ENCODE measurements at places on chromosomes 3 and 15.

GRCh38 chr15:79932447-79932846, 35.6 kb upstream of the MTHFS start:
- no peak for DNase-seq

DNA sequence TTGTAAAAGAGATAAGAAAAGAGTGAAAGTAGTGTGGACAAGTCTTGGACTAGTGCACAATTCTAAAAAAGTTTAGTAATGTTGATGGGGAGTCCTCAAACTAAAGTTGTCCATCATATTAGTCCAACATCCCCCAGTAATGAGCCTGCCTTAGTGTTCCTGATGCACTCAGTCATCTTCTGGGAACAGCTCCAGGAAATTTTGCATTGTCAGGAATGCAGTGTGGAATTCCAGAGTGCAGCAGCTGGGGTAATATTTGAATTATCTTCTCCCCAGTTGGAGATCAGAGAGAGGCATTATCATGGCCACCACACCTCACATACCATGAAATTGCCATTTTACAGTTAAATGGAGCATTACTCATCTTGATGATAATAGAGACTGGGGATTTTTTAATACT, 528.8 kb upstream of the NAALADL2 start:
- no peak for DNase-seq

- no peak for DNase-seq
Observed at GRCh38 chr3:23406601-23407000, 203.5 kb downstream of the UBE2E2 start.

DNA sequence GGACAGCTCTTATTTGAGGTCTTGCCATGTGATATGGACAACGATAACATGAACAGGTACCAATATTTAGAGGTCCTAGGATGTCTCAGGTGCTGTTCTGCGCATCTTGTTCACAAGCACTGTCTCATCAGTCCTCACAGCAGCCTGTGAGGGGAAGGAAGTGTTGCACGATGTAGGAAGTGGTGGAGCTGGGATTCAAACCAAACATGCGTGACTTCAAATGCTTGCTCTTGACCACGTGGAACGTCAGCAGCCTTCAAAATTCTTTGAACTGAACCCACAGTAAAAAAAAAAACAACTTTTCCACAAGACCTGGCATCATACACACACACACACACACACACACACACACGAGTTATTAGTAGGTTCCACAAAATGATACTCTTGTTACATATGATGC, 153.4 kb upstream of the SMAD3 start:
- peak; percentile 43 for DNase-seq

GRCh38 chr3:180306691-180307090, 270.0 kb upstream of the PEX5L start:
- no peak for DNase-seq

GRCh38 chr15:64774037-64774628, 1.3 kb downstream of the RBPMS2 start:
- DNase-seq, result no peak

GRCh38 chr3:115766587-115767482, 143.5 kb downstream of the GAP43 start:
- DNase-seq, result no peak

DNA sequence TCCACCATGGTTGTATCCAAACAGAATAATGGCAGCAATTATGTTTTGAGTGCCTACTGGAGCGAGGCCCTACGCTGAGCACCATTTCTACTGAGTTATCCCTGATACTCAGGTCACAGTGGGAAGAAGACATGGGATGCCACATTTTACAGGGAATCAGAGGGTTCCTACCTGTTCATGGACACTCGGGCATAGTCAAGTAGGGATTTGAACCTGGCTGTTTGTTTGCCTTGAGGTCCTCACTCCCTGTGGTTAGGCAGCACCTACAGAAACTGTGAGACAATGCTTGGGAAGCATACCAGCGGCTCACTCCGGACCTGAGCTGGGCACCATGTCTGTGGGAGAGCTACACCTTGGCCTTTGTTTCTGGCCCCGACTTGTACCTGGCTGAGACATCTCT, 390.4 kb downstream of the LRTM1 start:
- no peak for DNase-seq

- no peak for DNase-seq
Observed at GRCh38 chr3:125103406-125103805, 47.6 kb upstream of the HEG1 start.

GRCh38 chr3:47443611-47443995, 32.1 kb downstream of the SCAP start:
- no peak for DNase-seq

DNA sequence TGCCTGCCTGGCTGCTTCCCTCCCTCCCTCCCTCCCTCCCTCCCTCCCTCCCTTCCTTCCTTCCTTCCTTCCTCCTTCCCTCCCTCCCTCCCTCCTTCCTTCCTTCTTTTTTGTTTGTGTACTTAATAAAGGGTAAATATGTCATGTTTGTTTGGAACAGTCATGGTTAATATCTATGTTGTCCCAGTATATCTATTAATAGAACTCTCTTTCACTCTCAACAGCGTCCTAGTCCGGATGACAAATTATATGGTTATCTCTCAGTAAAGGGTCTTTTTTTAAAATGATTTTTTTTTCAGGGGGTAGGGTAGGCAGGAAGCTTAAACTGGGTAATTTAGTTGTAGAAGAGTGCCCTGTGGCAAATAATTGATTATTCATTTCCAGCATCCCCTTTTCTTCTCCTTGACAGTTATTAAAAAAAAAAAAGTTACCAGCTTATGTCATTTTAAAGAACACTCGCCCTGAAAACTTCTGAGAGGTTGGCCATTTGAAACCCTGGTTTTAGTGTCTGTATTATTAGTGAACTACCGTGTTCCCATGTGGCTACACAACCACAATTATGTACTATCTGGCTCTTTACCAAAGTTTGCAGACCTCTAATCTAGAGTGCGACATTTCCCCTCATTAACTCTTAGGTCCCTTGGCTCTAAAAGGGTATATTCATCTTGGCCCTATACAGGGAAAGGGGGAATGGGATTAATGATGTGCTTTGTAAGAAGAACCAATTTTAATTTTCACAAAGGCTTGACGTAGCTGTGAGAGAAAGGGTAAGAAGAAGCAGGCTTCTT, 13.7 kb downstream of the TAGLN3 start:
- no peak for DNase-seq

DNA sequence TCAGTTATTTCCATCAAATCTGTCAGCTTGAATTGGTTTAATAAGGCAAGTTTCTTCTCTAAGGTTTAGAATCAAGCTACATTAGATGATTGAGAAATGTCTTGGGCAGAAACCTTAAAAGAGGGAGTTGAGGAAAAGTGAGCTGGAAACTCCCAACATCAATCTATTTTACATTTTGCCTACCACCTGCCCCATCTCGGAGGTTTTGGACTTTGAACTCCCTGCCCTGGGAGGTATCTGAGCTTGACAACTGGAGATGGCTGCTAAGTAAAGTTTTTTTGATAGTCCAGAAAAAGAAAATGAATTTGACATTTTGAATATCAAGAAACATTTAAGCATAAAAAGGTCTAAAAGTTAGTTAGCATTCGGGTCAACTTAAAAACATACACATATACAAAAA, 234.2 kb downstream of the NFKBIZ start:
- DNase-seq, result no peak

DNA sequence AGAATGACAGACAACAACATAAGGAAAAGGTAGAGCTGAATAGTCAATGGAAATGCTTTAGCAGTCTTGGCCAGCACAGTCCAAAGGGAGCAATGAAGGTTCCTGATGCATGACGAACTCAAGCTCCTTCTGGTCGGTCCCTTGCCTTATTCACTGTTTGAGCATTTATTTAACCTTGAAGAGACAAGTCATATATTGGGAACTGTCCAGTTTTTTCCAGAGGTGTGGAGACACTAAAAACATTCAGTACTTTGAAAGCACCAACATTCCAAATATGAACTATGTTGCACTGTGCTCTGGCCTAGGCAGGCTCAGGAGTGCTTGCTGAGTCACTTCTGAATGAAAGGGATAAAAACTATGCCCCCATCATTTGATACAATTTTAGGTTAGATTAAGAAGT, 384.8 kb downstream of the MECOM start:
- no peak for DNase-seq

GRCh38 chr15:40957581-40958051, 4.3 kb downstream of the CHAC1 start:
- no peak for DNase-seq

- DNase-seq, result no peak
Observed at GRCh38 chr3:65412588-65412987, 626.1 kb downstream of the MAGI1 start.

DNA sequence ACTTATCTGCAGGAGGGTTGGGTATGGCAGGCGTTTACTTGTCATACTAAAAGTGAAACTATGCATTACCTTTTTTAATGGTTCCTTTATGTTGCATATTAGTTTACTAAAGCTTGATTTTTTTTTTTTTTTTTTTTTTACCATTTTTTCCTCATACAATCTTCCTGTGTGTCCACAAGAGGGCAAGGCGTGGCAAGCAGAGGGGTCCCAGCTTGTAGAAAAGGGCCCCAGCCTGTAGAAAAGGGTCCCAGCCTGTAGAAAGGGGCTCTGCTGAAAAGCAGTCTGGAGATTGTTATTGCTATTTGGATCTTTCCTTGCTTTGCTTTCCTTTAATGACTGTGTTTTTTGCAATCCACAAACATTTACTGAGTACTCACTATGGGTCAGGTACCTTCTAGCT, 21.9 kb downstream of the MKRN2 start:
- DNase-seq, result no peak

DNA sequence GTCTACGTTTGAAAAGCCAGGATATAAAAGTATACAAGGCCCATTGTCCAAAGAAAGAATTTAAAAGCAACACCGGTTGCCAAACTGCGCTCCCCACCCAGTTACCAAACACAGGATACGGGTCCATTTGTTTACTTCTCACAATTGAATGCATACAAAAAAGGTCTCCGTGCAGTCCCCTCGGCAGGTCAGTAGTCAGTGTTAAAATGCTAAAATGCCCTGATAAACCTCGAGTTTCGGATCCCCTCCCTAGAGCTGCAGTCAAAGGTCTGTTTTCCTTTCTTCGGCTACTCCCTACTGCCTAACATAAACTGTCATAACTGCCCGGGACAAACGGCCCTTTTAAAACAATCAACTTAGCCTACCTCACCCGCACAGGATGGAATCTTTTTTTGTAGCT, 534.6 kb downstream of the FOXP1 start:
- DNase-seq, result no peak

- DNase-seq, result no peak
Observed at GRCh38 chr15:72584006-72584405, 70.5 kb upstream of the GOLGA6B start.

- DNase-seq, result no peak
Observed at GRCh38 chr15:98751767-98752166, 103.4 kb downstream of the IGF1R start.

- no peak for DNase-seq
Observed at GRCh38 chr3:170531657-170532335, 54.1 kb downstream of the SLC7A14 start.

- no peak for DNase-seq
Observed at GRCh38 chr3:98151241-98151640, 4.0 kb downstream of the OR5H14 start.

GRCh38 chr15:95698230-95698629, 632.3 kb upstream of the NR2F2 start:
- DNase-seq, result no peak

DNA sequence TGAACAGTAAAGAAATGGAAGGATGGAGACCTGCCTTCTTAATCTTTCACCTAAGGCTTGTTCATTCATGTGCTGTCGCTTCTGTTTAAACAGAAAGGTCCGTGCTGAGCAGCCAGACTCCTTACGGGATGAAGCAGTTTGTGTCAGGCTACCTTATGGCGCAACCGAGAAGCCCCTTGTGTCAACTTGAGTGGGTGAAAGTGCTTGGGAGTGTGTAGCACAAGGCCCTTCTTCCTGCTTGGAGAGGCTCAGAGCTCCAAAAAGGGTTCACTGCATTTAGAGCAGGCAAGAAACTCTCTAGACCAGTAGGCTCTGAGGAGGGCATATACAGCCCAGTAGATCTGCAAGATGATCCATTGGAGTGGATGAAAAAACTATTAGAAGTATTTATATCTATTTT, 16.0 kb downstream of the CAPN3 start:
- DNase-seq, result no peak

DNA sequence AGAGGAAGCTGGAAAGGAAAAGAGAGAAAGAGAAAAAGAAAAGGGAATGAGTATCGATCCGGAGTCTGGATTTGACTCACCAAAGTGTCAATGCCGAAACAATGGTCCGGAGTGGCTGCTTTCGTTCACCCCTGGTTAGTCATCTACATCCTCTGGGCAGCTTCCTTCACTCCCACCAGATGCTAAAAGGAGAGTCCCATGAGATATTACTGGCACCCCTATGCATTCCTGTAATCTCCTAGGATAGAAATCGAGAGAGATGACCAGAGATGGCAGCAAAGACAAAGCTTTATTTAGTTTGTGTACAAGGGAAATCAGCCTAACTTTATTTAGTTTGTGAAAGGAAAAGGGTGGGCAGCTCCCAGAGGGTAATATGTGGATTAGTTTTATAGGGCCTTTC, 622.2 kb downstream of the ZPLD1 start:
- no peak for DNase-seq

- DNase-seq, result no peak
Observed at GRCh38 chr3:42489116-42489936, 13.1 kb upstream of the VIPR1 start.
